ENCODE measurements at places on chromosomes 3 and 15.

GRCh38 chr3:29239376-29239775 lies 41.5 kb upstream of the RBMS3 start:
- no peak for DNase-seq

GRCh38 chr15:92109191-92109873 lies 255.8 kb downstream of the SLCO3A1 start:
- DNase-seq: no peak

DNA sequence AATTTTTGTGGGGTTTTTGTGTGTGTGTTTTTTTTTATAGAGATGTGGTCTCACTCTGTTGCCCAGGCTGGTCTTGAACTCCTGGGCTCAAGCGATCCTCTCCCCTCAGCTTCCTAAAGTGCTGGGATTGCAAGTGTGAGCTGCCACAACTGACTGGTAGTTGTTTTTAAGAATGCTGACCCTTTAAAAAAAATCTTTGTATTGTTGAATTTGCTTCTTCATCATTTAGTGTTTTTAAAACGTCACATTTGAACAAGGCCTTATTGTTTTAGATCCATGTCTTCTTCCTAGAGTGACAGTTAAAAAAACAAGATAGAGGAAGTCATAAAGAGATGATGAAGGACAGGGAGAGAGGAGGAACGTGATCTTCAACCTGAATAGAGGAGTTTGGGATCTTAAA lies 24.1 kb downstream of the GJD2 start:
- DNase-seq: no peak

DNA sequence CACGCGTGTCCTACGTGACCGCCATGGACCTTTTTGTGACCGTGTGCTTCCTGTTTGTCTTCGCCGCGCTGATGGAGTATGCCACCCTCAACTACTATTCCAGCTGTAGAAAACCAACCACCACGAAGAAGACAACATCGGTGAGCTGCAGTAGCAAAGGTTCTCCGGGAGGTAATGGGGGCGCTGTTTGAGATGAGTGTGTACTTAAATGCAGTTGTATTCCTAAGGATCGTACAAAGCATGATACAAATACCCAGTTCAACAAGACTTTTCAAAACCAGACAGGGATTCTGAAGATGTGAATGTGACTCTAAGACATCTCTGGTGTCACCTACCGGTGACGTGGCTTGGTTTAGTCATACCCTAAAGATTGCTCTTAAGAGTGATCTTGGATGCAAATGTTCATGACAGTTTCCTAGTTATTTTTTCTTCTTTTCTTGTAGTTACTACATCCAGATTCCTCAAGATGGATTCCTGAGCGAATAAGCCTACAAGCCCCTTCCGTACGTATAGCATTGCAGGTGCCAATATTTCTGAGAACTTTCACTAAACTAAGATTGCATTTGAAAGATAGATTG lies 556.6 kb downstream of the GABRG3 start:
- no peak for DNase-seq

- DNase-seq: no peak
These were observed 153.9 kb downstream of the KLF13 start for GRCh38 chr15:31480356-31481025.

- DNase-seq: no peak
These were observed at the start of gene CCR4 for GRCh38 chr3:32951410-32951811. Gene CCR4, plus strand, starts transcription at chr3:32951644. Its CDS starts 1,779 bp downstream, at chr3:32953423.

- peak; percentile 29 for DNase-seq
These were observed 200.8 kb upstream of the IL12A start for GRCh38 chr3:159787794-159788205.

DNA sequence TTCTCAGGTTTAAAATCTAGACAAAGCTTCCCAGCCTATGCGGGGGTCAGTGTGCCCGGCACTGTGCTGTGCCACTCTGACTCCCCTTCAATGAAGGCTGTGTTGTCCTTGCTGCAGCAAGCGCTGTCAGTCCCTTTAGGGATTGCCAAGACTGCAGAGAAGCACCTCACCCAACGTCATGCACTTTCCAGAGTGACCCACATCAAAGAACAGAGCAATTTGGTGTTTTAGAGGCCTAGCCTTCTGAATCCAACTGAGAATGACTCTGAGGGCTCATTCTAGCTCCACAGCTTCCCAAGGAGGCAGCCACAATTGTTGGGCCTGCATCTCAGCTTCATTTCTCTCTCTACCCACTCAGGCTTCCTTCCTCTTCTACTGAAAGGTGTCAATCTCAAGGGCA lies 26.4 kb downstream of the SLC9A9 start:
- no peak for DNase-seq

DNA sequence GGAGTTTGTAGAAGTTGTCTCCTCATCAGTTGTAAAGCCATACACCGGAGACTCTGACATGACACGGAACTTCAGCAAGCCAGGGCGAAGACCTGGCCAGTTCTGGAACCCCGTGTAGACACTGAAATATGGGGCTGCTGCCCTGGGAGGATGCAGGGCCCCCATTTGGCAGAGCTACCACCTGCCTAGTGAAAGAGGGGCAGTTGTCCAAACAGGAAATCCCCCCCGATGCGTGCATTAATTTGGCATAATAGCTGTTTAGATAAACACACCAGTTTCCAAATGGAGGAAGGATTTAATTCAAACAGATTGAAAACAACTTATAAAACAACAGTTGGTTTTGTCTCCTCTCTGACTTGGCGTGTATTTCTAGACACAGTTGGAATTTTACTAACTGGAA lies 357.2 kb downstream of the GABRG3 start:
- no peak for DNase-seq

DNA sequence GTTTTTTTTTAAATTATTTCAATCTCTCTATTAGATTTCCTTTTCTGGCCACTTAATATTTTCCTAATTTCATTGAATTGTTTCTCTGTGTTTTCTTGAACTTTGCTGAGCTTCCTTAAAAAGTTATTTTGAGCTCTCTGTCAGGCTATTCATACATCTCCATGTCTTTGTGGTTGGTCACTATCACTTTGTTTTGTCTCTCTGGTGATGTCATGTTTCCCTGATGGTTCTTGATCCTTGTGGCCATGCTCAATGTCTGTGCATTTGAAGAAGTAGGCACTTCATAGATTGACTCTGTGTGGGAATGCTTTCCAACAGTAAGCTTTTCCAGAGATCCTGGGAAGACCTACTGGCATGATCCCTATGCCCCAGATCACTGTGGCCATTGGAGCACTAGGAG lies 18.6 kb downstream of the CD200R1 start:
- no peak for DNase-seq

DNA sequence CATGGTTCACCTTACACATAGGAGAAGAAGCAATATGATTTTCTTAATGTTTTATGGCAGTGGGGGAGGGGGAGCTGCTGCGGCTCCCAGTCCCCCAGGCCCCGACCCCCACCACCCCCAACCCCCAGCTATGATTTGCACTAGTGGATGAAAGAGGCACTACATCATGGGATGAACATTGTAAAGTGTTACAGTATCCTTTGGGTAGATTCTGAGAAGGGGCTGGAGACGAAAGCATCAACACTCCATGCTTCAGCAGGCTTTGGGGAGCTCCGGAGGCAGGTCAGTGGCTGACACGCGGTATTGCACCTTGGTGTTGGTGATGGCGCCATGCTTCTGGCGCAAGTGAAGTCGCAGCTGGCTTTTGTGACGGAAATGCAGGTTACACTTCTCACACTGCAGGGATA lies 19.9 kb upstream of the RTP2 start:
- no peak for DNase-seq

- DNase-seq: no peak
These were observed 81.7 kb downstream of the CEP63 start for GRCh38 chr3:134567605-134568004.

- DNase-seq: peak; percentile 37
These were observed 524 bp downstream of the MRPS11 start for GRCh38 chr15:88467935-88468528.

All from LHCN-M2 (cell line).